Activated CD4-positive, alpha-beta memory T cell treated with anti-CD3 and anti-CD28 coated beads for 36 hours (primary cell): ENCODE measurements at places on chromosomes 2 and 18.

DNA sequence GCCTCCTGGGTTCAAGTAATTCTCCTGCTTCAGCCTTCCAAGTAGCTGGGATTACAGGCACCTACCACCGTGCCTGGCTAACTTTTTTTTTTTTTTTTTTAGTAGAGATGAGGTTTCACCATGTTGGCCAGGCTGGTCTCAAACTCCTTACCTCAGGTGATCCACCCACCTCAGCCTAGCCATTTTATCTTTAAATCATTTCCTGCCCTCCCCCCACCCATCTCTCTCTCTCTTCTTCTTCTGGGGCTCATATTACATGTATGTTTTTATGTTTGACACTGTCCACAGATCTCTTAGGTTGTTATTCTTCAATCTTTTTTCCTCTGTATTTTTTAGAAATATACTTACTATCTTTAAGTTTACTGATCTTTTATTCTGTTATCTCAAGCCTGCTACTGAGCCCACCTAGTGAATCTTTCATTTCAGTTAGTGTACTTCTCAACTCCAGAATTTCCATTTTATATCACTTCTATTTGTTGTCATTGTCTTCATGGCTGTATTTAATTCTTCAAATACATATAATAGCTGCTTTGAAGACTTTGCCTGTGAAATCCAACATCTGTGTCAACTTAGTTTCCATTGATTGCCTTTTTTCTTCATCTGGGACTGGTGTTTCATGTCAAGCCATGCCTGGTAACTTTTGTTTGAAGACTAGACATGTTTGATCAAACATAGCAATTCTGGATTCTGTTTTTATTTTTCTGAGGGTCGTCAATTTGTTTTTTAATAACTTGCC lies 16.2 kb downstream of the PLB1 start:
- DNase-seq: no peak

DNA sequence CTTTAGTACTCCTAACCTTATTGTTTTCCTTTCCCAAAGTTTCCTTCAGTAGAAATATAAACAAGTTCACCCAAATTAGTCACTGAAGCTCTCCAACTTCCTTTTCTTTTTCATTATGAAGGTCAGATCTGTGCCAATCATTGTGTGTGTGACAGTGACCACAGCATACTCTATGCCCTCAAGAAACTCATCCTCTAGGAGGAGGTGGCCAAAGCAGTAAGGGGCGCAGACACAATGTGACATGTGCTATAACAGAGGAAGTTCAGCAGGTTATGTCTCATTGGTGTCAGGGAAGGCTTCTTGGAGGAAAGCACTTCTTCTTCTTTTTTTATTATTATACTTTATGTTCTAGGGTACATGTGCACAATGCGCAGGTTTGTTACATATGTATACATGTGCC lies 60.0 kb upstream of the PSME4 start:
- no peak for DNase-seq

GRCh38 chr18:37663446-37663845 lies 97.8 kb upstream of the CELF4 start:
- DNase-seq: no peak

DNA sequence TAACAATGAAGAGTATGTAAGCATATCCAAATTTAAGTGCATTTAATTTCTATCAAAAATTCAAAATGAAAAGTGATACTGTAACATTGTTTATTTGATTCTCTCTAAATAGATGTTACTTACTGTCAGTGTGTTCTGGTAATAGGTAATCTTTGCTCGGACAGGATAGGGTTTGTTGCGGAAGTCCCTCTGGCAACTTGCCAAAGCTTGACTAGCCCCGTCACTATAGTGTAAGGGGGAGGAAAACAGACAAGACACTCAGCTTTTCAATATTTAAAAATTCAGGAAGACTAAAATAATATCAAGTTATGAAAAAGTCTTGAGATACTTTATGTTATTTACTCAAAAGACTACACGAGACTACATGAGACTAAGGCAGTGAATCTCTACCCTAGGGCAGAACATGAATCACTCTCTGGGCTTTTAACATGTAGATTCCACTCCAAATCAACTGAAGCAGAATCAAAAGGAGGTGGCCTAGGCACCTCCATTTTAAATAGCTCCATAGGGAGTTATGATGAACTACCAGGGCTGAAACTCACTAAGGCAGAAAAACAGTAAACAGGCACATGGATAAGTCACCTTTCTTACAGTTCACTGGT lies 5.9 kb downstream of the LMAN1 start:
- no peak for DNase-seq

DNA sequence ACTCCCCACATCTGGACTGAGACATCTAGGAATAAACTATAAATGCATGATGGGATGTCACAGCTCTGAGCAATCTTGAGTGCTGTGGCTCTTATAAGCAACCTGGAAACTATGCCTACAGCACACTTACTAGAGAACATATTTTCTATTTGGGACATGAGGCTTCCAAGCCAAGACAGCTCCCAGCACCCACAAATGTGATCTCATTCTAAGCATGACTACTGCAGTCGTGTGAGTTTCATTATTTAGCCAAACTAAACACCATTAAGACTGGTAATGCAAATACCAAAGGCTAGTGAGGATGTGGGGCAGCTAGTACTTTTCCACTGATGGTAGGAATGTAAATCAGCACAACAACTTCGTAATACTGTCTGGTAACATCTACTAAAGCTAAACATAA lies 72.5 kb downstream of the RTTN start:
- DNase-seq: no peak

GRCh38 chr2:165536851-165537499 lies 67.5 kb downstream of the CSRNP3 start:
- DNase-seq: no peak

GRCh38 chr18:52087140-52087539 lies 252.9 kb upstream of the DCC start:
- no peak for DNase-seq
